ENCODE measurements at places on chromosomes 7 and 10.

- DNase-seq, result no peak
These were observed 23.7 kb upstream of the DDC start for GRCh38 chr7:50588937-50589336.

GRCh38 chr10:11302181-11302580, 284.5 kb downstream of the CELF2 start:
- DNase-seq, result no peak

- DNase-seq, result no peak
These were observed 711.1 kb upstream of the SEMA3D start for GRCh38 chr7:85897967-85898366.

DNA sequence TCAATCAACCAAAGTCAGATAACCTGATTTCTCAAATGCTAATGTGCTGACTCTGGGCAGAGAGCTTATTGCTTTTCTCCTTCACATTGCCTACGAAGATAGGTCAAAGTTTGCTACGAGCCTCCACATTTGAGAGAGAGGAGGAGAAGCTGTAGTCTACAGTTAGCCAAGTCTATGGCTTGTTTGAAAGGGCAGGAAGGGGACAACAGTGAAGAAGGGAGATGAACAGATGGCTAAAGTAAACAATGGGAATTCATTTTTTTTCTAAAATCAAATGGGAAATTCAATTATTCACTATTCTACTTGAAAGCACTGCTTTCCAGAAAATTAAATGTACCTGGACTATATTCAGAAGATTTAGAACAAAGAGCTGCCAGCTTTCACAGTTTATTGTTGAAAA, 126.7 kb upstream of the C1QL3 start:
- DNase-seq, result no peak

GRCh38 chr7:148911626-148912025, 27.5 kb upstream of the EZH2 start:
- DNase-seq, result no peak

- no peak for DNase-seq
These were observed 95.3 kb downstream of the CNNM2 start for GRCh38 chr10:103013416-103013815.

DNA sequence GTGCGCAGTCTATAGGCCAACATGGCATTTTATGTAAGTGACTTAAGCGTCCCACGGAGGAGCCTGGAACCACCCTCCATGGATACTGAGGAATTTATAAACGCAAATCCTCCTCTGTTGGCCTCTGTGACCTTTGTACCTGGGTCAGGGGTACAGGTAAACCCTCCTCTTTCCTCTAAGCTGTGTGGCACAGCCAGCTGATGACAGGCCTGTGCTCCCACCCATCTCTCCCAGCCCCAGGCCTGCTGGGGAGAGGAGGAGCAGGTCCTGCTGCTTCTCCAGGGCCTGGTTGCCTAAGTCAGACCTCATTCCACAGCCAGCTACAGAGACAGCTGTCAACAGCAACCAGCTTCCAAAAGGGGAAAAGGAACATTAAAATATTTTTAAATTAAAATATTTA, 5.0 kb downstream of the AVPI1 start:
- no peak for DNase-seq

- DNase-seq, result no peak
These were observed 21.5 kb downstream of the RBM33 start for GRCh38 chr7:155665957-155666287.

GRCh38 chr7:147595042-147595441, 995.5 kb upstream of the C7orf33 start:
- no peak for DNase-seq

DNA sequence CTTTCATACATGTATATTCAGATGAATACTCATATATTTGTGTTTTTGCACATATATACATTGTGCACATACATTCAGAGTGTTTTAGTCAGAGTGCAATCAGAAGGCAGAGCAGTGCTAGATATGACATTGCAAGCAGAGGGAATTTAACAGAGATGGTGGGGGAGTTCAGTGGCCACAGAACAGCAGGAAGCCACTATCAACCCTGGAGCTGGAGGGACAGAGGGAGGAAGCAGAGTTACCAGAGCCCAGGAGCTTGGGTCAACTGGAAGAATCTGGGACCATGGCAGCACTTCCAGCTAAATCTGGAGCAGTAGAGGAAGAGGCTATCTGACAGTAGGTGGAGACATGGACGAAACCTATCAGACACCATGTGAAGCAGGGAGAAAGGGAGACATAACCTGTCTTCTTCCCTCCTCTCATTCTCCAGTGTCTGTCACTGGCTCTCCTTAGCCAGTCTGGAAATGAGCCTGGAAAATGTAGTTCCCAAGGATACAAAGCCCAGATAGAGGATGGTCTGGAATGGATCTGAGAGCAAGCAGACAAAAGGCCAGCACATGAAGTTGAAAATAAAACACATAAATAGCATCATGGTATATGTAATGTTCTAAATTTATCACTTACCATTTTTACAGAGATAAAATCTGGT, 33.6 kb upstream of the HERPUD2 start:
- DNase-seq, result no peak

- no peak for DNase-seq
These were observed 141.3 kb downstream of the GRK5 start for GRCh38 chr10:119348516-119349240.

DNA sequence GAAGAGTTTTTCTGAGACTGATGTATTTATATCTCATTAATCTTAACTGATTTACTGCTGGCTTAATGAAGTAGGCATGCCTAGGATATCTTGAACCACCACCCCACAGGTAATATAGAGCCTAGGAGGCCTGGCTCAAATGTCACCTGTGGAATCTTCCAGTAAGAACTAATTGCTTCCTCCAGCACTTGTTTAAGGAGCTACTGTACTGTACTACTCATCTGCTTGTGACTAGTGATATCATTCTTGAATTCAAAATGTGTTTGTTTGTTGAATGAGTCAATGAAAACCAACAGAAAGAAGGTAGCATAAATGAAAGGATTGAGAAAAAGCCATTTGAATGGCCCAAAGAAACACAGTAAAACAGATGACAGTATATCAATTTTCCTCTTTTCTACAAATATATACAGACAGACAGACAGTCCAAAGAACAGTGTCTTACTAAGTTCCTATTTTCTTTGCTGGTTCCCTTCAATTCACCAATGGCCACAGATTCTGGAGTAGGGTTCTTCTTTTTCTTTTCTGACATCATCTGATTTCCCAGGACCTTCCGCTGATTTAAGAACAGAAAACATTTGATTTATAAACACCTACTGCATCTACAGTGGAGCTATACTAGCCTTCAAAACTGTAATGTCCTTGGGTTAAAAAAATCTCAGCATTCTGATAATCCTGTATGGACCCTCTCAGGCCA, 43.7 kb upstream of the SLIT1 start:
- no peak for DNase-seq

DNA sequence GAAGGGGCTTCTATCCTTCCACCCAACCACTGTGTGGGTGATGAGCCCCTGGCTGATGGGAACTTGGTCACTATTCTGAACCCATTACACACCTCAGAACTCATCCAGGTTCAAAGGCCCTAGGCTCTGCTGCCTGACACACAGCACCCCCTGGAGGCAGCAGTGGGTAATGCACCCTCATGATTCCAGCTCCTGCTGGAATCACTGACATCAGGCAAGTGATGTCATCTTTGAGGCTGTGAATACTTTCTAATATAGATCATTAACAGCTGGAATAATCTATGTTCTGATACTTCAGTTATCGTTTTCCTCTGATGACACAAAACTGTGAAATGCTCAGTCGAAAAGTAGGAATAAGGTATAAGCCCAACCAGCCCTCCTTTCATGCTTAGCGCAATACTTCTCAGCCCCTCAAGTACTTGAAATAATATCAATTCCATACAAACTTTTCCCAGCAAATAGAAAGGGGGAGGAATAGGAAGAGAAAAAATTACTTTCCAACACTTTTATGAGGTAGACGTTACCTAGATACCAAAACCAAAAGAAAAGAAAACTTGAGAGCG, 7.5 kb upstream of the RBP3 start:
- DNase-seq, result peak; percentile 74

DNA sequence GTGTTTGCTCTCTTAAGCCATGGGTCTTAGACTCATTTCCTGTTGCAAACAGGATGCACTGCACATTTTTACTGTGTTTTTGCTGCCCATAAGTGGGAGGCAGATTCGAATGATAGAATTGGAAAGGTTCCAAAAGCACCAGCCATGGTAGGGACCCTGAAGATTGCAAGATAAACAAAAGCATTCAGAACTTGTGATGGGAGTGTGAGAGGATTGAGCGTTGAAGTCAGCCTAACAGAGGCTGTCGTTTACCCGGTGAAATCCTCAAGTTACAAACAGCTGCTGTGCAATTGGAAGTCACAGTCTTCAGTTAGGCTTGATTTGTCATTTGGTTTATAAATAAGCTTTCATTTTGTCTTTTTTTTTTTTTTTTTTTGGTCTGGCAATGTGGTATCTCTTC, 192.7 kb upstream of the MKI67 start:
- no peak for DNase-seq

GRCh38 chr7:107386548-107387102, 83.2 kb upstream of the GPR22 start:
- DNase-seq, result no peak
